Activated CD8-positive, alpha-beta memory T cell treated with anti-CD3 and anti-CD28 coated beads for 1 hour (primary cell): ENCODE measurements at places on chromosomes 3 and 15.

GRCh38 chr3:37909067-37909911 is 47.6 kb downstream of the CTDSPL start:
- DNase-seq, result no peak

- DNase-seq, result no peak
These were observed 188.3 kb downstream of the IL5RA start for GRCh38 chr3:2921903-2922302.

DNA sequence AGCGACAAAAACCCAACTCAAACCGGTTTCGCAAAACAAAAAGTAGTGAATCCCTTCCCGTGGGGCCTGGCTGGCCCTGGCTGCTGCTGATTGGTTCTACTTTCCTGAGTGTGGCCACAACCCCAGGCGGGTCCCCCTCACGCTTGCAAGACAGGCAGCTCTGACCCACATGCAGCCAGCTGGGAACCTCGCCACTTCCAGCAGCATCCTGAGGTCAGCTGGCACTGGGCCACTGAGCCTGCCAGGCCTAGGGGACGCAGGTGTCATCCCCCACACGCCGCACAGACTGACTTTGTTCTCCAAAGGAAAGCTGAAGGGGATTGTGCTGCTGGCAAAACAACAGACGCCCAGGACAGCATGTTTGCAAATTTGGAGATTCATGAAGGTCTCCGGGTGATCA is 111.1 kb downstream of the TPRA1 start:
- DNase-seq, result no peak

- DNase-seq, result no peak
These were observed 49.0 kb downstream of the MEF2A start for GRCh38 chr15:99614749-99615288.

DNA sequence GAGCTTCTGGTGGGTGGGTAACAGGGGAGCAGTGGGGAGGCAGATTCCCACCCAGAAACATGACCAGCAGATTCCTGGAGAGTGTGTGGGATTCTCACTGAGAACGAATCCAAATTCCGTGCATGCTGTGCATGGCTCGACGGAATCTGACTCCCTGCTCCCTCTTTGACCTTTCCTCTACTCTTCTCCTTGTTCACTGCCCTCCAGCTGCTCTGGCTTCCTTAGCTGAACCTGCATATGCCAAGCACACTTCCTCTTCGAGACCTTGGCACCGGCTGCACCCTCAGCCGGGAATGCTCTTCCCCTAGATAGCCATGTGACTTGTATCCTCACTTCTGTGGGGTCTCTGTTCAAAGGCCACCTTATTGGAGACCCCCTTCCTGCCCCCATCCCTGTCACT is 6.3 kb downstream of the INSYN1 start:
- no peak for DNase-seq

DNA sequence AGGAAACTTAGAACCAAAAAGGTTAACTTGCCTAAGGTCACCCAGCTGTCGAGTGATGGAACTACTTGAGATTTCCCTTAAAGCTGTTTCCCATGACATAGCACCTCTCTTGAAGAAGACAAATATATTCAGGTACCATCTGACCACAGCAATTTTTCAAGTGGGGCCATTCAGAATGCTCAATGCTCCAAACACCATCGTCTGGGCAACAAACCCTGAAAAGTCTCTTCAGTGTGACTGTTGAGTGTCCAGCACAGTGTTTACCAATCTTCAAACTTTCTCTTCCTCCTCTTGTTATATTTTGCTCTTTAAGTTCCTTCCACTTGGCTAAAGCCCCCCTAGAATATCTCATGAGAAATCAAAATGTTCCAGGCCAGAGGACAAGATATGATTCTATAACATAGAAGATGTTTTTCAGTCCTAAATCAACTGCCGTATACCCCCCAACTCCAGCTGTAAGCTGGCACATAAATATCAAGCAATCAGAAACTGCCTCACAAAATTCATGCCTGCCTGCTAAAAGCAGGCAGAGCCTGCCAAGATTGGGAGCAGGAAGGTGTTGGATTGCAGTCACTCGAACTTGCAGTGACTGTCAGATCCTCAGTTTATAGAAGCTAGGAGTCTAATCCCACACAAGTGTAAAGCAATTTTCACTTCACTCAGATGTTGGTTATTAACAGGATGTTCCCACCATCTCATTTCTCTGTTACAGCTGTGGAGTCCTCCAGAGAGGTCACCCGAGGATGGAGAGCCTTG is 230.5 kb upstream of the MRPL3 start:
- no peak for DNase-seq

DNA sequence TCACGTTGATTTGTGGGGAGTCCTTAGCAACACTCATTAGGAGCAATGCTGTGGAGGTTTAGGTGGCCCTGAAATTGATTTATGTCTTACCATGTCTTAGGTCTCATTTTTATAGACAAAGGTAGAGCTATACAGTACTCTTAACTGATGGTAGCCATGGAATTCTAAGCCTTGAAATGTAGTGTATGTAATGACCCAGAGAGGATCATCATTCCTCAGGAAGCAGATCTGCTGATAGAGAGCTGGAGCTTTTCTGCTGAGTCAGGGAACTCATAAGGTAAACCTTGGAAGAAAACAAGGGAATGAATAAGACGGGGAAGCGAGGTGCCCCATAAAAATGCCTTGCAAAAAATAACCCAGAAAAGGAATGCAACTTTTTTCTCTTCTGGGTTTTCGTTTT is 34.0 kb upstream of the ZNF639 start:
- no peak for DNase-seq

GRCh38 chr3:128498127-128498626 is 5.2 kb upstream of the GATA2 start:
- DNase-seq, result no peak

GRCh38 chr3:185916042-185916833 is 21.6 kb downstream of the TRA2B start:
- no peak for DNase-seq

GRCh38 chr3:65659396-65659795 is 379.3 kb downstream of the MAGI1 start:
- DNase-seq, result no peak

GRCh38 chr3:17811646-17812045 is 69.2 kb upstream of the TBC1D5 start:
- DNase-seq, result no peak

DNA sequence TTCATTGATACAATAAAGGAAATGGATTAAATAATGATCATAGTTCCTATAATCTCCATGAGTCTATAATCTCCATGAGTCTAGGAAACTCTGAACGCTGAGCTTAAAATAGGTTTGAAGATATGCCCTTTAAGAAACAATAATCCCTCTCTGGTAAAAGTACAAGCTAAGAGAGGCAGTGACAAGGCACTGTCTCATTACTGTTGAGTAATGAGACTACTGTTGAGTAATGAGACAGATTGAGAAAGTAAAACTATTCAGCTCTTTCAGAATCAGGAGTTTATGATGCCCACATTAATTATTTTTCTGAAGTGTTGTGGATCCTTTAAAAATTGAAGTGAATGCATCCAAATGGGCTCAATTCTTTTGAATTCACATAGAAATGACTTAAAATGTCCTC is 235.5 kb upstream of the THRB start:
- DNase-seq, result no peak

DNA sequence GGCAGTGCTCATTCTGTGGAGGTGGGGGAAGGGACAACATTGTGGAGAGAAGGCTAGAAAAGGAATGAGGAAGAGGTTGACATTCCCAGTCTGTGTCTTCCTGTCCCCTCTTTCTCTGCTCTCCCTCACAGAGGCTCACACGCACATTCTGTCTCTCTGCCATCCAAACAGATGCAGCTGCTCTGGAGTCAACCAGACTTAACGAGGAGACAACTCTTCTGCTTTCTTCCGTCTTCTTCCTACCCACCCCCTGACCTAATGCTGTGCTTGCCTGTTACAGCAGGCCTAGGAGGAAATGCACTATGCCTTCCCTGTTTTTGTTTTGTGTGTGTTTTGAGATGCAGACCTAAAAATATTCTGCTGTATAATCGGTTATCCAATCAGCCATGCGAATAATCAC is 121.9 kb downstream of the CACNA1D start:
- no peak for DNase-seq

DNA sequence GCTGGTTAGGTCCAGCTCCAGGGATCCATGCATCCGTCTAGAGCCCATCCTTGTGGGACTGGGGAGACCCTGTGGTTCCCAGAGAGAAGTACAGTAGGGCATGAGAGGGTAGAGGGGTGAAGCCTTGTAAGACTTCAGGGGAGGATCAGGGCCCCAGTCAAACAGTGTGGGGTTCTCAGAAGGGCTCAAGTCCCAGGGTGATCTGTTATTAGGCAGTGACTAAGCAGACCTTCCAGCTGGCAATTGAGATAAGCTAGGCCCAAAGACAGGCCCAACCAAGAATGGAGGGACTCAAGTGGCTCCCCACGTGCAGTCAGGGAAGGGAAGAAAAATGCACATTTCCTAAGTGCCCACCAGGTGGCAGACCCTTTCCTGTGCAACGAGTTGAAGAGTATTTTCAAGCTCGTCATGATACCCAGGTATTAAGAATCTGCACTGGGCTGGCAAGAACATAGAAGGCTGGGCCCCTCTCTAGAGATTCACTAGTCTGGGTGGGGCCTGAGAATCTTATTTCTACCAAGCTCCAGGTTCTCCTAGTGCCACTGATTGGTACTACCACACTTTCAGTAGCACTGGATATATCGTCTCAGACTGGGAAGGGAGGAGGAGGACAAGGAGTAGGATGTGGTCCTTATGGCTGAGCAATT is 240.8 kb downstream of the NR1D2 start:
- no peak for DNase-seq

- DNase-seq, result peak; percentile 70
These were observed 24.4 kb upstream of the TXNRD3 start for GRCh38 chr3:126679318-126679751.

DNA sequence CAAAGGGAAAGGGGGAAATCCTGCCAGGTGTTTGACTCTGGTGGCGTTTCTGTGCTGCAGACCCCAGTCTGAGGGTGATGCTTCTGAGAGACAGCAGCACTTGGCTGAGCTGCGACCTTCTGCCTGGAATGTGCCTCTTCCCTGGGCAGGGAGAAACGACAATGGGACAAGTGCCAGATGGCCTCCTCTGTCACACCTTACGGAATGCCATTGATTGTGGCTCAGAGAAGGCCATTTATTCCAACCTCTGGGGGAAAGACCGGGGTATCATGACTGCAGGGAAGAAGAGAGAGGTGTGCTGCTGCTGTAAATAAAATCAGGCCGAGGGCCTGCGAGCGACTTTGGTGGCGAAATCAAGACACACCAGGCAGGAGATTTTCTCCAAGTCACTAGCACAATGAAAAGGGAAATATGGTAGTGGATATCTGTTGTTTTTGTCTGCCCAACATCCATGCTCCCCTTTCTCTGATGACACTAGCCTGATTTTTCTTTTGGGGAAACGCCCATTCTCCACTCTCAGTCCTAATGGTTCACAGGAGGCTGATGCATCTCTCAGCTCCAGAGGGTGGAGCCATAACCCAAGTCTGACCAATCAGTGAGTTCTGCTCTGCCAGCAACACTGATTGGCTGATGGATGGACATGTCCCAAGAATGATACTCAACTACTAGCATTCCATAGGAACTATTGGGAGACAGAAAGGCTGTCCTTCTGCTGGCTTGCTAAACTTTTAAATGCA is 336.1 kb downstream of the FOXP1 start:
- no peak for DNase-seq

- DNase-seq, result no peak
These were observed 621 bp downstream of the RGMA start for GRCh38 chr15:93088200-93088980.

- no peak for DNase-seq
These were observed 16.5 kb downstream of the KCTD6 start for GRCh38 chr3:58508437-58508836.

DNA sequence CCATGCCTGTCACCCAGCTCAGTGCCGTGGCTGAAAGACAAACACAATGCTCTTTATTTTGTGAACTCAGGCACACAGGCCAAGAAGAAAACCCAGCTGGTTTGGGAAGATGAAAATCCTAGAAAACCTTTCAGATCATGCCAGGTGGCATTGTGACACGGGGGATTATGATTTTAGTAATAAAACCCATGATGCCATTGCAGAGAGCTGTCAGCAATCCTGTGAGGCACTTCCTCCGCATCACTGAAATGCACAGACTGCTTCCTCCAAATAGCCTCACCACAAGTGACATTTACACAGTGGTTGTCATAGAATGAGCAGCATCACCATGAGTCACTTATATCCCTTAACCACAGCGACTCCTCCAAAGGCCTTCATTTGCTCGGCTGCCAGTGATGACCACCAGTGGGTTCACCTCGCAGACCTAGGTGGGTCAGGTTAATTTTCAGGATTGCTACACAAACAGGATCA is 22.7 kb downstream of the ABHD6 start:
- DNase-seq, result no peak

GRCh38 chr15:32818758-32819447 is 101.1 kb downstream of the GREM1 start:
- DNase-seq, result no peak

- no peak for DNase-seq
These were observed 660.3 kb downstream of the SI start for GRCh38 chr3:164417955-164418354.

GRCh38 chr15:65067317-65067644 is 510 bp downstream of the RASL12 start:
- DNase-seq, result no peak

- DNase-seq, result no peak
These were observed 9.2 kb upstream of the GRIP2 start for GRCh38 chr3:14549256-14549919.

GRCh38 chr3:119310071-119310470 is 15.9 kb downstream of the ARHGAP31 start:
- DNase-seq, result no peak
